Kidney (tissue), 22 donors: ENCODE measurements at places on chromosomes 13 and 19.

DNA sequence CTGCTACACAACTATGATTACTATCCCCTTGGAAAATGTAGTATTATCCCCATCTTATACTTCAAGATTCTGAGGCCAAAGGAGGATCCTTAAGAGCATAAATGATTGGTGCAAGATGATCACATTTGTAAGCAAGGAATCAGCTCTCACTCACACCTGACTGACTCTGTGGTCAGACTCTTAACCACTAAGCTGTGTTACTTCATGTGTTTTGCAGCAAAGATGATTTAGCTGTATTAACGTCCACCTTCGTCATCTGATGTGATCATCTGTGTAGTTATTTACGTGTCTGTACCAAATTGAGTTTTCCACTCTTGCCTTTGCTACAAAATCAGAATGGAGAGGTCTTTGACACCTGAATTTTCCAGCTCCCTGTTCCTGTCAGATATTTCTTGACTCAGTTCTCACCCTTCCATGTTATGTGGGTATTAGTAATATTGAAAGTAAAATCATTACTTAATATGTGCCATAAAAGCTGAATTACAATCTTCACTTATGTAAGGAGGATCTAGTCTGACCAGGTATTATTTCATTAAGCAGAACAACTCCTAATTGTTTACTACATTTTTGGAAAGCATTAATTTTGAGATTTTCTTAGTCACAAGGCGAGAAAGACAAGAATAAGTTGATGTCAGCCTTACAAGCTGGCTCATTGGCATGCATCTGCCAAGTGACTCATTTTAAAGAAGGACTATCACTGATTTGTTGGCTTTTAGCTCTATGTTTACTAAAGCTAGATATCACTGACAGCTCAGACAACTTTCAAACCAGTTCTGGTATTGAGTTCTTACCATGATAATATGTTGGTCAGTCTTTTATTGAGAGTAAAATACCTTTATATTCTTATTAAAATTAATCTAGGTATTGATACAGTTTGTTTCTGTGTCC is 1279.8 kb upstream of the PCDH9 start:
- no peak overlapping the region for H3K4me3 ChIP-seq
- H3K36me3 ChIP-seq: no peaks in the 10 kb centered on the region
- H3K4me1 ChIP-seq: no peaks in the 10 kb centered on the region
- no peak overlapping the region for H3K27ac ChIP-seq
- DNase-seq: no peak
- H3K27me3 ChIP-seq: no peaks in the 10 kb centered on the region

GRCh38 chr13:52810526-52810925 is 37.9 kb downstream of the PCDH8 start:
- no peak for DNase-seq
- H3K4me1 ChIP-seq: no peaks in the 10 kb centered on the region
- H3K27me3 ChIP-seq: no peaks in the 10 kb centered on the region
- H3K4me3 ChIP-seq: no peak overlapping the region
- H3K27ac ChIP-seq: no peak overlapping the region
- no peaks in the 10 kb centered on the region for H3K36me3 ChIP-seq

- no peaks in the 10 kb centered on the region for H3K36me3 ChIP-seq
- H3K4me1 ChIP-seq: peaks cover 7% of the 10 kb centered on the region
- H3K27me3 ChIP-seq: peaks cover 24% of the 10 kb centered on the region
- no peak within 1 kb of the TSS for H3K4me3 ChIP-seq
- peak; percentile 96 for DNase-seq
These were observed at the start of gene ICAM4 for GRCh38 chr19:10286803-10287737. TSS of gene ICAM4 (plus strand) at chr19:10286955. CDS start at chr19:10287013, 58 bp downstream.

DNA sequence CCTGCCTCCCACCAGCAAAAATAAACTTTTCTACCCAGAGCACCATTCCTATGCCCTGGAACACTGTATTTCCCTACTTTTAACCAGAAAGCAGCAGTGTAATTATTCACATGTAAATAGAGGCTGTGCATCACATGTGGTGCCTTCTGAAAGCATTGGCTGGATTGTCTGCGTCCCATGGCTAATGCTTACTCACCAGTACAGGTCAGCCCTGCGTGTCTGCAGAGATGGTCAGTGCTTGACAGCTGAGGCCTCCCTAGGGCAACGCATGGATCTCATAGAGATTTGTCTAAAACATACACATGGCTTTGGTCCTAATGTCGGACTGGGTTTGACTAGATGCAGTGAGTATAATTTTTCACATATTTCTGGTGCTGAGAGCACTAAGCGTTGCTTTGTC is 64.2 kb downstream of the DPY19L3 start:
- H3K27ac ChIP-seq: no peak overlapping the region
- H3K4me3 ChIP-seq: no peak overlapping the region
- DNase-seq: no peak
- no peaks in the 10 kb centered on the region for H3K36me3 ChIP-seq
- no peaks in the 10 kb centered on the region for H3K4me1 ChIP-seq

DNA sequence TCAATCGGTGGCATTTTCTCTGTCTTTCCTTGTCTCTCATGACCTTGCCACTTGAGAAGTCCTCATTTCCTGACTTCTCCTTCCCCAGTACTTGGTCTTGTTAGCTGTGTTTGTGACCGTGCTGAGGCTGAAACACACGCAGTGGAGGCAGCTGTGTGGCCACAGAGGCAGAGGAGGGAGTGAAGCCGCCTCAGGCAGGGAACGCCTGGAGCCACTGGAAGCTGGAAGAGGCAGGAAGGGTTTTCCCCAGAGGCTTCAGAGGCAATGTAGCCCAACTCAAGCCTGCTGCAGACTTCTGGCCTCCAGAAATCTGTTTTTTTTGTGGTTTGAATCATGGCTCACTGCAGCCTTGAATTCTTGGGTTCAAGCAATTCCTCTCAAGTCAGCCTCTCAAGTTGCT is 29.2 kb upstream of the ARGLU1 start:
- H3K4me3 ChIP-seq: no peak overlapping the region
- H3K4me1 ChIP-seq: no peaks in the 10 kb centered on the region
- H3K27me3 ChIP-seq: no peaks in the 10 kb centered on the region
- no peaks in the 10 kb centered on the region for H3K36me3 ChIP-seq
- no peak overlapping the region for H3K27ac ChIP-seq

GRCh38 chr13:84659359-84659661 is 777.0 kb upstream of the SLITRK1 start:
- DNase-seq: no peak
- H3K27ac ChIP-seq: no peak overlapping the region
- H3K4me1 ChIP-seq: no peaks in the 10 kb centered on the region
- no peaks in the 10 kb centered on the region for H3K36me3 ChIP-seq
- no peaks in the 10 kb centered on the region for H3K27me3 ChIP-seq
- no peak overlapping the region for H3K4me3 ChIP-seq

GRCh38 chr19:18662972-18663732 is 20.3 kb upstream of the CRTC1 start:
- no peaks in the 10 kb centered on the region for H3K27me3 ChIP-seq
- no peak for DNase-seq
- H3K4me3 ChIP-seq: no peak overlapping the region

DNA sequence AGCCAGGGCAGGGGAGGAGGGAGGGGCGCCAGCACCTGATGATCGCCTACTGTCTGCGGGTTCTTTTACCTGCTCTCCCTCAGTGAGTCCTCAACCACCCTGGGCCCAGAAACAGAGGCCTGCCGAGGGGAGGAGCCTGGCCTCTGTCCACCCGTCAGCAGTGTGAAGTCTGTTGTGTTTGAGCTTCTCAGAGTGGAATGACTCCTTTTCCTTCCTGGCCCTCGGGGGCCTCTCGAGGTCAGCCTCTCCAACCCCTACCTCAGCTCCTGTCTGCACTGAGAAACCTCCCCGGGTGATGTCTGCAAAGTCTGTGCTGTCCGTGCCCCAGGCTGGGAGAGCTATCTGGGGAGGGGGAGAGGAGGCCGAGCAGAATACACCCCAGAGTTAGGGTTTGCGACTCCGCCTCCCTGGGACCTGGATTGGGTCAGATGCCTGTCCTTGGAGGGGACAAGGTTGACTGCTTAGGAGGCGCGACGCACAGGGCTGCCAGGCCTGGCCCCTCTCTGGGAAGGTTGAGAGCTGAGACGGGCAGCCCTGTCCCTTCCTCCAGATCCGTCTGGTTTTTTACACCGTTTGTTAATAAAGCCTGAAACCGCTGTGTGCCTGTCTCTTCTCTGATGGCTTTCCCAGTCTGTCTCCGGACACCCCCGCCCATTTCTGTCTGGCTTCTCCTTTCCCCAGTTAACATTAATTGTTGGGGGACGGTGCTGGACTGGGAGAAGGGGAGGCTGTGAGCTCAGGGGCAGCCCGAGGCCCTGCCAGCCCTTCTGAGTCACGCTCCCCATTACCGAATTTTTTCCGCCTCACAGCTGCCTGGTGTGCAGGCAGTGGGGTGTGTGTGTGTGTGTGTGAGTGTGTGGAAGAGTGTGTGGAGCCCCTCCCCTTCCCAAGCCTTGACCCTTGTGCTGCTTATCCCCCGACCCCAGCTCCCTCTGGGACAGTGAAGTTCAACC is 989 bp upstream of the SSC5D start:
- no peaks in the 10 kb centered on the region for H3K4me1 ChIP-seq
- H3K27me3 ChIP-seq: no peaks in the 10 kb centered on the region
- H3K4me3 ChIP-seq: no peak overlapping the region

DNA sequence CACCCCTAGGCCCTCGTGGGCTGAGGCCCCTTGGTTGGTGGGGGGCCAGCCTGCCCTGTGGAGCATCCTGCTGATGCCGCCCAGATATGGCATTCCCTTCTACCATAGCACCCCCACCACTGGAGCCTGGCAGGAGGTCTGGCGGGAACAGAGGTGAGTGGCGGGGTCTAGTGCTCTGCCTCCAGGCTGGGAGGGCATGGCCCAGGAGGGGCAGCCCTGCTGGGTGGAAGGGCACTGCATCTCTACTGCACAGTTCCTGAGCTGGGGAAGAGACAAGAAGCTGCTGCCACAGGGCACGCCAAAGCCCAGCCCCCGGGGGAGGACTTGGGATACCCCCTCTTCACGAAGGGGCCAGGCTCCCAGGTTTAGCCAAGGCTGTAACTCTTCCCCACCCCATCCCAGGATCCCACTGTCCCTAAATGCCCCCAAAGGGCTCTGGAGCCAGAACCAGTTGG is 2.4 kb upstream of the KMT2B start:
- H3K27ac ChIP-seq: no peak overlapping the region
- no peaks in the 10 kb centered on the region for H3K4me1 ChIP-seq
- DNase-seq: peak; percentile 79
- H3K36me3 ChIP-seq: no peaks in the 10 kb centered on the region

- H3K27ac ChIP-seq: no peak overlapping the region
- H3K4me3 ChIP-seq: no peak overlapping the region
- H3K27me3 ChIP-seq: no peaks in the 10 kb centered on the region
- no peaks in the 10 kb centered on the region for H3K36me3 ChIP-seq
These were observed 332.2 kb downstream of the MYO16 start for GRCh38 chr13:108961542-108962125.

- H3K4me1 ChIP-seq: no peaks in the 10 kb centered on the region
- H3K27ac ChIP-seq: no peak overlapping the region
- no peak overlapping the region for H3K4me3 ChIP-seq
- H3K36me3 ChIP-seq: no peaks in the 10 kb centered on the region
- no peaks in the 10 kb centered on the region for H3K27me3 ChIP-seq
These were observed 16.1 kb downstream of the LGALS16 start for GRCh38 chr19:39671739-39672363.

- H3K27me3 ChIP-seq: no peaks in the 10 kb centered on the region
- no peak for DNase-seq
- H3K4me3 ChIP-seq: no peak overlapping the region
These were observed 2.8 kb upstream of the GSK3A start for GRCh38 chr19:42245231-42245630.

- H3K36me3 ChIP-seq: no peaks in the 10 kb centered on the region
- H3K4me3 ChIP-seq: no peak overlapping the region
- peaks cover 16% of the 10 kb centered on the region for H3K4me1 ChIP-seq
- H3K27ac ChIP-seq: no peak overlapping the region
- H3K27me3 ChIP-seq: no peaks in the 10 kb centered on the region
These were observed 41.6 kb upstream of the ZNF14 start for GRCh38 chr19:19774354-19775033.

DNA sequence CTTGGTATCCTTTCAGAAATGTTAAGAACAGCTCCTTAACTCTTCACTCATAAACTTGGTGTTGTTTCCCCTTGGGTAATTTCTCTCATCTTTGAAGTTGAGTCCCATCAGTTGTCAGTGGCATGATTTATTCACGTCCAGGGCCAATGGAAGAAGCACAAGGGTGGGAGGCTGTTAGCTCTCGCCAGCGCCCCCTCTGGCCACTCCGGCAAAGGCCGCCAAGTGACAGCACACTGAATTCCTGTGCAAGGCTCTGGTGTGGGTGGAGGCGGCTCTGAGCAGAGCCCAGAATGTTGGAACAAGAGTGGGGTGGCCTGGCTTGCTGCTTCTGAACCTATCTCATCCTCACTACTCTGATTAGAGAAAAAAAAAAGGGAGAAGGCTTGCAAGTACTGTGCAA is 13.1 kb upstream of the MEDAG start:
- H3K4me3 ChIP-seq: no peak overlapping the region
- DNase-seq: peak; percentile 67
- no peak overlapping the region for H3K27ac ChIP-seq
- no peaks in the 10 kb centered on the region for H3K36me3 ChIP-seq

- H3K27ac ChIP-seq: no peak overlapping the region
- no peak overlapping the region for H3K4me3 ChIP-seq
- H3K27me3 ChIP-seq: peaks cover 4% of the 10 kb centered on the region
- no peaks in the 10 kb centered on the region for H3K4me1 ChIP-seq
- DNase-seq: peak; percentile 47
These were observed 27.4 kb downstream of the EFNA2 start for GRCh38 chr19:1312767-1313694.

DNA sequence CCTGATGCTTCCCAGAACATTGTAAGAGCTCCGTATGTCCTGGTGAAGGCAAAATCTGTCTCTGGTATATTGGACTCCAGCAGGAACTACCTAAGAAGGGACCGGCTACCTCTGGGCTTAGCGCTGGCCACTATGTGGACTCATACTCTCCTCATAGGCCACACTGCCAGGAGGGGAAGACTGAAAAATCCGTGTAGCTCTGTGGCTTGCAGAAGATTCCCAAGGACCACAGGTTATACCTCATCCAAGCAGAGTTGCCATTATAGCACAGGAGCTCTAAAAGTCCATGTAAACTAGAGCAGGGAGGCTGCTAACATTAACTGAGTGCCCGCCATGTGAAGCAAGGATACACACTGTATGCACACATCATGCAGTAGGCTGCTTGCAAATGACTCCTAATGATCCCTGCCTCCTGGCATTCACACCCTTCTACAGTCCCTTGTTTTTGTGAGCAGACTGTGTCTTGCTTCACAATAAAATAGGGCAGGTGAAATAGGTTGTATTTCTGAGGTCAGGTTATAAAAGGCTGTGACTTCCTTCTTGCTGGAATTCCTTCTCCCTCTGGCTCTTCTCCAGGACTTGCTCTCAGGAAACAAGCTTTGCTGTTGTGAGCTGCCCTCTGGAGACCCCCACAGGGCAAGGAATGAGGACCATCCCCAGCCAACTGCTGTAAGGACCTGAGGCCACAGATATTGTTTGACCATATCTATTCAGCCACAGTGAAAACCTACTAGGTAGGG is 192.6 kb upstream of the UBL3 start:
- no peak overlapping the region for H3K27ac ChIP-seq
- no peaks in the 10 kb centered on the region for H3K4me1 ChIP-seq
- H3K36me3 ChIP-seq: no peaks in the 10 kb centered on the region
- H3K4me3 ChIP-seq: no peak overlapping the region
- DNase-seq: no peak

GRCh38 chr13:109567315-109567714 is 219.1 kb downstream of the IRS2 start:
- no peak overlapping the region for H3K27ac ChIP-seq
- no peaks in the 10 kb centered on the region for H3K36me3 ChIP-seq
- H3K4me3 ChIP-seq: no peak overlapping the region
- no peaks in the 10 kb centered on the region for H3K4me1 ChIP-seq
- DNase-seq: no peak
- H3K27me3 ChIP-seq: no peaks in the 10 kb centered on the region

- H3K27ac ChIP-seq: no peak overlapping the region
- DNase-seq: no peak
- H3K4me3 ChIP-seq: no peak overlapping the region
- peaks cover 29% of the 10 kb centered on the region for H3K4me1 ChIP-seq
- peaks cover 37% of the 10 kb centered on the region for H3K36me3 ChIP-seq
These were observed 8.8 kb downstream of the SYDE1 start for GRCh38 chr19:15115762-15116615.
